ENCODE measurements at places on chromosomes 3 and 15.
A peak's percentile ranks its signal among the peaks of the same experiment; 100 is the strongest.

DNA sequence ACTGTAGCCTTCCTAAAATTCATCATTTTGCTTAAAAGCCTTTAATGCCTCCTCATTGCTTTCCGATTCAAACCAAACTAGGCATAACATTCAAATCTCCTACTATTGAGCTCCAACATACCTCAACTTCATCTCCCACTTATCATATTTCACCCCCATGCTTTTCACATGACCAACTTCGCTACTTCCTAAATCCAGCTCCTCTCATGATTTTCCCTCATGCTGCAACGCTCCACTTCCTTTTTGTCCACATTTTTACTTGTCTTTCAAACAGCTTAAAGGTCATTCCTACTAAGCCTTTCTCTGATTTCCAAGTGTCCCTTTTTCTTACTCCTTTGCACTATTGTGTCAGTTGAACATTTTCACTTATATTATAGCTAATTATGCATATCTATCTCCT lies 20.3 kb upstream of the ANXA2 start:
- DNase-seq: no peak

DNA sequence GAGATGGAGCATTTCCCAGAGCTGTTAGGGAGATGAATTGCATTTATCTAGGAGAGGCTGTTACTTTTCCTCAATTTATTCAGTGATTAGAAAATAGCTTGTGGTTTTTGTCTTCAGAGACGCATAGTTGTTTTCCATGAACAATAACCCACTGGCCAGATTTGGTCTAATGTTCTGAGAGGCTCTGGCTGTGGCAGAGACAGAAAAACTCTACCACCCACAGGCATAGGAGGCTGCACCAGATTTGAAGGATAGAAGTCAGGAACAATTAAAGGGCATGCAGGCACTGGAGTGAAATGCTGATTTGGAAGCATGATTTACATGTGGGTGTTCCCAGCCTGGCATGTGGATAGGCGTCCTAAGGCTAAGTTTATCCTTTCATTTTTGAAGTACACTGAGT lies 143.5 kb downstream of the NFKBIZ start:
- DNase-seq: no peak

DNA sequence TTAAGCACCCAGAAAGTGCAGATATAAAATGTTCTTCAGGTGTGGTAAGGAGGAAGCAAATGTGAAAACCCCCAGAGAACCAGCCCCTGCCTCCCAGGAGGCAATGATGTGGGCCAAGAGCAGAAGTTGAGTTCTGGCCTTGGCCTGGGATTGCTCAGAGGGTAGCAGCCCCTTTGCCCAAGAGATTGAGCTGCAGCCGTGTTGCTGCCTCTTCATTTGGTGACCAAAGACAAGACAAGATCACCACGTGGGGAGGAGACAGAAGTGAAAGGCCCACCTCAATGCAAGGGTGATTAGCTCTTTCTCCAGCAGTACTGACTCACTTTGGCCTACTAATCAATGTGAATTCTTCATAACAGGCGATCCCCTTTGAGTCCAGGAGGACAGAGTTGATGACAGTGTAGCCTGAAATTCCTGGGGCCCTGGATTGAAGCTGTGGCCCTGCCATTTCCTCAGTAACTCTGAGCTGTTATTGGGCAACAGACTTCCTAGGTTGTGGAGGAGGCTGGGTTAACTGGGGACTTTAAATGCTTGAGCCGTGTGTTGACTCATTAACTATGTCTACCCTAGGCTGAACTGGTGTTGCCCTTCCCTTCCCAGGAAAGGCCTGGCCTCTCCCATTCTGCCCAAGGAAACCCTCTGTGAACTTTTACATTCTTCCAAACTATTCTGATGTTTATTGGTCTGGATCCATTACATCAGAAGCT lies 86.5 kb downstream of the ST6GAL1 start:
- peak; percentile 21 for DNase-seq

DNA sequence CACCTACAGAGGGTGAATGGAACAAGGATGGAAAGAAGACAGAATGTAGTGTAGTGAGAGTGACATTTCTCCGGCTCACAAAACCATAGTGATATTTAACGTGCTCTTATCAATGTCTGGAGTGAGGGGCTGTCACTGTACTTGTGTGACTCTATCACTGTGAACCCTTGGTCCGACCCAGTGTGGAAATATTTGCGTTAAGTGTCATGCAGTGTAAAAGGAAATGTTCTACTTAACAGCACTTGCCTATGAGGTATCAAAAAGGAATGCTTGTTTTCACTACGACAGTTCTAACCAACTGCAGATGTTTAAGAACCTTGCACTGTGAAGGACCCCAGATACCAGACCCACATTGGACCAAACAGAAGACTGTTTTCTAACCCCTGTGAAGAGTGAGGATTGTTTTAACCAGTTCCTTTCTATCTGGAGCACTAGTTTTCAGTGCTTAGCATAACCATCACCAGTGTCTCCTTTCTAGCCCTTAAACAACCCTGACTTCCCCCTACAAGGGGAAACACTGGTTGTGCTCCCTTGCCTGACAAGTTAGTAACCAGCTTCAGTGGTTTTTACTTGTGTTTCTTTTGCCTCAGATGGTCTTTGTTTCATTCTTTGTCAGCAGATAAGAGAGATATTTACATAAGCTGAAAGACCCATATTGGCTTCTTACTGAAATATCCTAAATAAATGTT lies 144.7 kb upstream of the ABHD17C start:
- DNase-seq: peak; percentile 35

- no peak for DNase-seq
These were observed 37.3 kb upstream of the CMTM8 start for GRCh38 chr3:32200992-32201758.

- DNase-seq: no peak
These were observed 219.3 kb upstream of the NANOGP8 start for GRCh38 chr15:35304389-35304788.

DNA sequence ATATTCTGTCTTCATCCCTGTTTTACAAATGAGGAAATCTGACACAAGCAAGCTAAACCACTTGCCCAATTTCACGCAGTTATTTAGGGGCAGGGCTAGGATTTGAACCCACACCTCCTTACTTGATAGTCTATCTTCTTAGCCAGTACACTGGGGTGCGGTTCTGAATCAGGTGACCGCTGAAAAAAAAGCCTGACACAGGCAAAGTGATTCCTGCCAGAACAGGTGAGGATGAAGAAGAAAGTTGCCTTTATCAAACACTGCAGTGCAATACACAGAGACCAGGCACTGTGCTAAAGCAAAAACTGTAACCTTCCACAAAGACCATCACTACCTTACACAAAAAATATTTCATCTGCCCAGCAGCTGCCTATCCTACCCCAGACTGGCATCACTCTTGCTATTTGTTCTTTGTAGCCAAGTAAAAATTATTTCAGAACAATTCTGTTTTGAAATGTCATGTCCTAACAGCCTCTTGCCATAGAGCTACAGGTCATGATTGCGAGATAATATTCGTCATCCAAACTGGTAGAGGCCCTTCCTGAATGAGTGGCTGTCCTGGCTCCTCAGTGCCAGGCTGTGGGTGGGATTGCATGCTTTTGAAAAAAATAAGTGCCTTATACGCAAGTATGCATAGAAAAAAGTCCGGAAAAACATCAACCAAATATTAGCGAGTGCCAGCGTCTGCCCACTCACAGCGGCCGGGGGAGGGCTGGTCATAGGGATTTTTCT lies 142.3 kb upstream of the TPM1 start:
- peak; percentile 52 for DNase-seq

DNA sequence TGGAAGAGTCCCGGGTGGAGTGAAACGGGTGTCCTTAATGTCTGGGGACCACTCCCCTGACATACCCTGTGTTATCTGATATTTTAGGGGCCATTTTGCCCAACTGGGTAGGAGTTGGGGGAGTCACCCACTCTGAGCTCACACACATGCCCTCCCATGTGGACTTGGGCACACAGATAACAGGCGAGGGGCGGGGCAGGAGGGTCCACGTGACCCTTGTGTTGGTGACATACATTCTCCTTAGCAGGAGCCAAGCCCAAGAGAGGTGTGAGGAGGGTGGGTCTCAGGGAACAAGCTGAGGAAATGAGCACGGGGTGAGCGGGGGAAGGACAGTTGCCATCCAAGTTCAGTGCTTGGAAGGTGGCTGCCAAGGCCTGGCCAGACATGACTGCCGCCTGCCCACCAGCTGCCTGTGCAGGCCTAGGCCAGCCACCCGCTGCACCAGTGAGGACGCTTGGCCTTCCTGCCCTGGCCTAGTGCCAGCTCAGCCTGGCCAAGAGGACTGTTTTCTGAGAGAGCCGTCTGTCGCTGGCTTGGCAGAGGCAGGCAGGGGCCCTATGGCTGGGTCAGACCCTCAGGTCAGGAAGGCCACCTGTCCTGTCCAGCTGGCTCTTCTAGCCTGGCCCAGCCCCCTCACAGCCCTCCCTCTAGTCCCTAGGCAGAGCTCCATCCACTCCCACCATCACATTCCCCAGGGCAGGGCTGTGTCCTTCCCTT lies 31.3 kb upstream of the TMEM115 start:
- peak; percentile 25 for DNase-seq

DNA sequence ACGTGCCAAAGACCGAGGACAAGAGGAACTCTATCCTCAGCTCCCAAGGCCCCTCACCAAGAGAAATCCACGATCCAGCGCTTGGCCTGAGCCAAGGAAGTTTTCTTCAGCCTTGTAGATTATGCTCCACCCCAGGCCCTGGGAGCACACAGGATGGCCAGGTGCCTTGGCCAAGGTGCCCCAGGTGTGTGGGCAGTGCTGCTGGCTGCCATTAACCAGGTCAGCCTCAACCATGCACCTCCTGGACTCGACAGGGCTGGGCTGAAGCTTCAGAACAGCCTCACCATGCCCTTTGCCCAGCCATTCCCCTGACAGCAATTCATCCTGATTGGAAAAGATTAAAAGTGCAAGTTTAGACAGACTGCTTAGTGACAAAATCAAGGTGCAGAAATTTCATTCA lies 10.9 kb upstream of the MESP1 start:
- DNase-seq: no peak

DNA sequence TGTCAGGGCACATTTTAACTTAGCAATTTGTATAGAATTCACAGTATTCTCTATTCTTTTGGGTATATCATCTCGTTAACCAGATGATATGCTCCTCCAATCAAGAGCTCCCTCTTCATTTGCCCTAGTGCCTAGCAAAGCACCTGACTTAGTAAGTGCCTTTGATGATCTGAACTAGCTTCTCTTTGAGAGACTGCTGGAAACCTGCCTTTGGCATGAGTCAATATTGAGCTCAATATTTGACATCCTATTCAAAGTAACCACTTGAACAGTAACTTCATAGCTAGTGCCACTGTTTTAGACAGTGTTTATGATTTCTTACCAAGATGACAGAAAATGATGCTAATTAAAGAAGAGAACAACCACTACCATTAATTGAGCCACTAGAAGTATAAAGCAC lies 696.3 kb upstream of the UBE2E2 start:
- no peak for DNase-seq

DNA sequence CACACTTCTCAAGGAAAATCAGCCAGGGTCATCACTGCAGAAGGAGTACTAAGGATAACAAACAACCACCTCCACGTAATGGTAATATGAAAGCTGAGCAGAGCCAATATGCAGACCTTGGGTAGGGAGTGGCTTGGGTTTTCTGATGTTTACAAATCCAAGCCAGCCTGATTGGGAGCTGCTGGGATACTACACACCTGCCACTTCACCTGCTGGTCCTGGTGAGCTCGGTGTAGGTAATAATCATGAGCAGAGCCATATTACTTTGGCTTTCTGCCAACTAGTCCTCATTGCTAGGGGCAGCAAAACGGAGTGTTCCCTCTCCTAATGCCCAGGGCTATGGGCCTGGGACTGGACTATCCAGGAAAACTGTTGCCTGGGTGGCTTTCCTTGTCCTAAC lies 433.5 kb upstream of the PPP2R3A start:
- DNase-seq: no peak

DNA sequence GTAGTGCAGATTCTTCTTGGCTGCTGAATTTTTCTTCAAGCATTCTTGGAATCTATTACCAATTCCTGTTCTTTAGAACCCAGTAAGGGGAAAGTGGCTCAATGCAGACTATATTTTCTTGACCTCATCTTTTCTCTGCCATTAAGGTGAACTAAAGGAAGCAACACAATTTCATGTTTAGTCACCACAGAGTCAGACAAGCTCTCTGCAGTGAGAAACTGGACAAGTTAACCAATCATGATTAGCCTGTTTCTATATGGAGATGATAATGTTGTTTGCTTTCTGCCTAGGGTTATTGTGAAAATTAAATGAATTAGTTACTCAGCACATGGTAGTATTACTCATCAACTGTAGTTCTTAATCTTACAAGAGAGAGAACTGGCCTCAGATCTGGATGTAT lies 1075.1 kb downstream of the AGBL1 start:
- DNase-seq: peak; percentile 34

DNA sequence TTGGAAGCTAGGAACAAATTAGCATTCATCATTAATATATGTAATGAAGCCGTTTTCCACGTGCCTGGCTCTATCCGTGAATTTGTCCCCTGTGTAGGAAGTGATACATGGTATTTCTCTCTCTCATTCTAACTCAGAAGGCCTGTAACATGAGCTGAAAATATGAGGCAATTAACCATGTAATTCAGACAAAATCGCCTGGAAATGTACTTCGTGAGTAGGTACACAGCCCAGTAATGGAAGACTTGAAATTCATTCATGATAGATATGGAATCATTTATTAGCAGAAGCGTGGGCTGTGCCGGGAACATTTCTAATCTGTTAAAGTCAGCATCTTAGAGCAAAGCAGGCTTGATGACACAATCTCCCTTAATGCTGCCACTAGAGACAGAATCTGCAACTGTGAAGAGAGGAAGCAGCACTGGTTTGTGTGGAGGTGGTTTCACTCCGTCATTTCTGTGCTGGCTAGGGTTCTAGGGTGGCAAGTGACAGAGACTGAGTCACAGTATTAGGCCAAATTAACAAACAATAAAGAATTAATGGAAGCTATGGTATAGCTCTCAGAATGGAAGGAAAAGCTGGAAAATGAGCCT lies 225.0 kb upstream of the PROK2 start:
- DNase-seq: no peak

- DNase-seq: no peak
These were observed 247.4 kb downstream of the KBTBD8 start for GRCh38 chr3:67245545-67245944.

Measured in RWPE1 (cell line).